ENCODE measurements at places on chromosomes 3 and 15. TPM values are rescaled to one million over a fixed set of nuclear protein-coding genes. Genes with fewer than 3 reads are reported as not detected.

The EPHB3 gene
- polyA plus RNA-seq, result 40.6 TPM

DNA sequence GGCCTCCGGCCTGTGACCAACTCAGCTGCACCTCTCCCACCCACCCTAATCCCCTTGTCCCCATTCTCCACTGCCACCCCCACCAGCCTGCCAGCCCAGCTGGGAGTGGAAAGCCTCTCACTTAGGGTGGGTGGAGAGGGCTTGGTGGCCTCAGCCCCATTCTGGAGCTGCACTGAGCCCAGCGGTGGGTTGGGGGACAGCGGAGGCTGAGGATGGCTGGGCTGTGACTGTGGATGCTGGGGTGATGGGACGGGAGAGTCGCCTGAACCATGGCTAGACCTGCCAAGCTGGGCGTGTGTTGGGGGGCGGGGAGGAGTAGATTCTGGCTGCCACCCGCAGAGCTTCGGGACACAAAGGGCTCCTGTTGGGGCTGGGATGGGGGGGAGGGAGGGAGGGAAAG lies 1.8 kb downstream of the CLCN2 start:
- no peak for DNase-seq

GRCh38 chr3:9224490-9224889 lies 25.0 kb downstream of the SRGAP3 start:
- no peak for DNase-seq

DNA sequence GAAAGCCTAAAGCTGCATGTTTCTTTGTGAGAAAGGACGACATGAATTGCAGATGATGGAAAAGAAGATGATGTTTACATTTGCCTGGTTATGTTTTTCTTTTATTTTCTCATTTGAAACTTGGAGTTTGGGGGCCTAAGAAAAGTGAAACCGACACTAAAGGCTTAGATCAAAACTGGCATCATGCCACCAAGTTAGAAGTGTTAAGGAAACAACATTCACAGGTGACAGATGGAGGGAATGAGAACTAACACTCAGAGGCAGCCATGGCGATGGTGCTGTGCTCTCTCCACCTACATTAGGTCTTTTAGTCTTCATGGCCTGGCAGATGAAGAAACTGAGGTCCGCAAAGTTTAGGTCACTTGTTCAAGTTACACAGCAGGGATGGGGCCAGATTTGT lies 923.6 kb downstream of the TUSC7 start:
- DNase-seq, result no peak

GRCh38 chr3:54322354-54322753 lies 200.0 kb downstream of the CACNA2D3 start:
- DNase-seq, result no peak

DNA sequence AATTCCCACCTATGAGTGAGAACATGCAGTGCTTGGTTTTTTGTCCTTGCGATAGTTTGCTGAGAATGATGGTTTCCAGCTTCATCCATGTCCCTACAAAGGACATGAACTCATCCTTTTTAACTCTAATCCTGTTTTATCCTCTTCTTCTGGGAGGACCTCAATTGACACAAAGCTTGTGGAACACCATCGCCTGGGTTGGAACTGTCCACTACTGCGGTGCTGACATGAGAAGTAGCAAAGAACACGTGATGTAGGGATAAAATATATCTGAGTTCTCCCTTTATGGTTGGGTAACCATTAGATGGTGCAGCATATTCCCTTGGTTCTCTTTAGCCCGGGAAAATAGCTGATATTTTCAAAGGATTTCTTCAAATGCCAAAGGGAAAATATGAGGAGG lies 105.3 kb upstream of the TOPAZ1 start:
- peak; percentile 21 for DNase-seq

The IL17RB gene
- 13.9 TPM for polyA plus RNA-seq

- no peak for DNase-seq
These were observed 485.7 kb upstream of the ZNF385D start for GRCh38 chr3:22236490-22237270.

DNA sequence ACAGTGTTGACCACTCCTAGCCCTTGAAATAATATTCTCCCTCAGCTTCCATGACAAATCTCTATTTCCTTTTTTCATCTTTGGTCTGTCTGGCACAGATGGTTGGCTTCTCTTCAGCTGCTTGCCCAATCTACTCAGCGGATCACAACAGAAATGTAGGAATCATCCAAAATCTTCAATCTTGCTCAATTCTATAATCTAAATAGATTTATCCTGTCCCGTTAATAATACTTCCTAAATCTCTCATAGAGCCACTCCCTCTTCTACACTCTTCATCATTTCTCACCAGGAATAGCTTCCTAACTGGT lies 3.8 kb downstream of the PEAK1 start:
- DNase-seq, result no peak

- DNase-seq, result no peak
These were observed 49.7 kb upstream of the GPD1L start for GRCh38 chr3:32056559-32057290.

The ZNF860 gene
- 3.4 TPM for polyA plus RNA-seq

The SPESP1 gene
- polyA plus RNA-seq, result 7.3 TPM

DNA sequence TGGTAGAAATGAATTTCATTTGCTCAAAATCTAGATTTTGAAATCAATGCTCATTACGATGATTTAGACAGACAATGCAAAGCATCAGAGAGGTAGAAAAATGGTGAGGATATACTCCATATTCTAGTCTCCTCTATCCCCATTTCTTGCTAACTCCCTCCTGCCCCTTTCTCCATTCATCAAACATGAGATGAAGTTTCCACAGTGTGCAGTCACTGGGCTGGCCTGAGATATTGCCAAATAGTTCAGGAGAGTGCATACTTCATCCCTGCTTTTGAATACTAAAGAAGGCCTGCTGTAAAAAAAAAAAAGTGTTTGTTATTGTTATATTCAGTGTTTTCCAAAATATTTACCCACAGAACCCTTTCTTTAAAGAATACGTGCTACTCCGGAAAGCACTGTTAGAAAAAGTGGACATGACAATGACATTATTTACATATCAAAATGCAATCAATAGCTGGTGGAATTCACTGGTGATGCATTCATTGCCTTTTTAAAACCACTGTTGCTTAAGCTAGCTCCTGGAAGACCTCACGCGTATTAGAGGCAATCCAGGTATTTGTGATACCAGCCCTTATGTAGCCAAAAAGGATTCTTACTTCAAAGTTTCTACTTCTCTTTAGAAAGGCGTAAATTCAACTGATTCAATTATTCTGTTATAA lies 247.6 kb upstream of the SOX2 start:
- no peak for DNase-seq

DNA sequence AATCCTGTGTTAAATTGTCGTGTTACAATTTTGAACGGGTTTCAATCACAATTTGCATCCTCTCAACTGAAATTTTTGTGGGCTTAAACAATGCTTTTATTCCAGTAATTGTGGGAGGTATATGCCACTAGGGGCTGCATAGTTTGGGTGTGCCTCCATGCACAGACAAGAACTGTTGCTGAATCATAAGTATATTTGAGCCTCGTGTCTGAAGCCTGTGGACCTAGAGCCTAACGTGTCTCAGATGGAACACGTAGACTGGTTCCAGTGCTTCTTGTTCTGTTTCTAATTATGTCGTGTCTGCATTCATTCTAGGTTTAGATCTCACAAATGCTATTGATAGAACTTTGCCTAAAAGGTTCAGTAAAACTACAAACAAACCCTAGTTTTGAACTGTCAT lies 363.4 kb downstream of the RBMS3 start:
- no peak for DNase-seq

DNA sequence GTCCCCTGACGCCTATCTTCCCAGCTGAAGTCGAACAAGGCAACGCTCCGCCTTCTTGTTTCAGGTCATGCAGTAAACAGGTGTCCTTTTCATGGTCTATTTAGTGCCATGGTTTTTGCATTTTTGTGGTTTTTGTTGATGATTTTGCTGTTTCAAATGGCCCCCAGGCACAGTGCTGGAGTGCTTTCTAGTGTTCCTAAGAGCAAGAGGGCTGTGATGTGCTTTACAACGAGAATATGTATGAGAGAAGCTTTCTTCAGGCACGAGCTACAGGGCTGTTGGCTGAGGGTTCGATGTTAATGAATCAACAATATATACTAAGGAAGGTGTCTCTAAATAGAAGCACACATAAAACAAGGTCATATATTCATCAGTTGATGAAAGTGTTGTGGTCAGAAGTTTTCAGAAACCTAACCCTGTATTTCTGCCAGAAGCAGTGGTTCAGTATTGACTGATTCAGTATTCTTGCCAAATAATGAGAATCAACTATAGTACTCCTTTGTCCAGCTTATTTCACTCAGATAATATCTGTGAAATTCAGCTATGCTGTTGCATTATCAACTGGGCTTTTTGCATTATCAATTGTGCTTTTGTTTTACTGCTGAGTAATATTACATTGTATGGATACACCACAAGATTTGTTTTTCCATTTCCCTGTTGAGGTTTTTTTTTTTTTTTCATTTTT lies 18.5 kb downstream of the LIMD1 start:
- DNase-seq, result no peak

DNA sequence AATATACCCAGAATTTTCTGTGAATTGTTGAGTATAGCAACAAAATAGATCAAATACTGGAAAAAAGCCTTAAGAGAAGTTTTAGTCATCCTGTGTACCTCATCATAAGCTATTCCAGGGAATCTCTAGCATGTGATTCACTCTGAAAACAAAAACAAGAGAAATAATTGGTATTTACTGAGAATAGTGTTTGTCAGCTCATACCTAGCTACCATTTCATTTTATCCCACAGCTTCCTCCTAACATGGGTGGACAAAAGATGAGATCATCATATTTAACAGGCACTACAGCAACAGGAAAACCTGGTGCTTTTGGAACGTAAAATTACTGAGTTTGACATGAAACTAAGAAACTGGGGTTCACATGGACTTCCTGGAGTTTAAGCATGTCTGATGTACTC lies 753.5 kb upstream of the NECTIN3 start:
- no peak for DNase-seq

DNA sequence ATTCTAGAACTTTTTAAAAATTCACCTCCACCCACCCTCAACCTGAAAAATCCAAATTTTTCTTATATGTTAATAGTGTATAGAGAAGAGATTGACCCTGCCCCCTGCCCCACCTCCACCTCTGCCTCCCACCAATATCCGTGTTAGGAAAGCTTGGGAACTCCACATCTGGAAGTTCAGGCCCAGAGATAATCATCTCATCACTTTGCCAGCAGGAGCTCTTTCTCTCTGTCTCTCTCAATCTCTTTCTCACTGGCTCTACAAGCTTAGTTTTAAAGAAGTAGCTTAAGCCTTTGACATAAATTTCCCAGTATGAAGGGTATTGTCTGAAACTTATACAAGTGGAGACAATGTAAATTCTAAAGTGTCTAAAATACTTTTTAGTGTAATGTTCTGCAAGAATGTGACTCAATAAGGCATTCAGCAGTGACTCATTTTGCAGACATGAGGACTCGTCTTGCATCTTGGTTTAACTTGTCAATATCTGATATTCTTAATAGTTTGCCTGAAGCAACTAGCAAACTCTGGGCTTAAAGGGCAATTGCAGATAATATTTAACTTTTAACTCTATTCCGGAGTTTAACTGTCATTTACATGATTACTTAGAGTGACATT lies 299.8 kb upstream of the EPHA3 start:
- DNase-seq, result no peak

DNA sequence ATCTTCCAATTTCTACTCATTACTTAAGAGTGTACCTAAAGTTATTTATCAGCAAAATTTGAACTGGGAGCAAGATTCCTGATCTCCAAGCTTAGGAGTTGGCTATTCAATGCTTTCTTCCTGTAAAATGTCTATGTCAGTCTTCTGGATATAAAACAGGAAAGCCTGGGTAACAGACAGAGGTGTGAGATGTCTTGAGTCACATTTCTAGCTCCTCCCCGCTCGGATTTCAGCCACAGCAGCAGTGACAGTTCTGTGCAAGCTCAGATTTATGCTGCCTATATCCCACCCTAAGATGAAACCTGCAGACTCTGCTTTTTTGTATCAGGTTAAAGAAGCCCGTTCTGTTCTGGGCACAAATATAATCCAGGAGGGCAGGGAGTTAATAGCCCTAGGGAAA lies 2.1 kb upstream of the ARMC8 start:
- DNase-seq, result no peak

DNA sequence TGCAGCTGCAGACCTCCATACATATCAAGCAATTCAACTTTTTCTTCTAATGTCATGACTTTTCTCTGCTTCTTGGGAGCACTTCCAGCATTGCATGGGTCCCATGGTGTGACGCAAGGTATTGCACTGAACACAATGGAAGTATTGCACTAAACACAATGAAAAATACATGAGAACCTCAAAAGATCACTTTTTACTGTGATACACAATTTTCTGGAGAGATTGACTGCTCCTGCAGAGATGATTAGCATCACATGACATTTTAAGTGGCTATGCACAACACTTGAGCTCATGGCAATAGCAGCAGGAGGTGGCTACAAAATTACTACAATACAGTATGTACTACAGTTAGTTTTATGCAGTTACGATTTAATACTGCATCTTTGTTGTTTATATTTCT lies 113.5 kb upstream of the BHLHE40 start:
- DNase-seq, result no peak

DNA sequence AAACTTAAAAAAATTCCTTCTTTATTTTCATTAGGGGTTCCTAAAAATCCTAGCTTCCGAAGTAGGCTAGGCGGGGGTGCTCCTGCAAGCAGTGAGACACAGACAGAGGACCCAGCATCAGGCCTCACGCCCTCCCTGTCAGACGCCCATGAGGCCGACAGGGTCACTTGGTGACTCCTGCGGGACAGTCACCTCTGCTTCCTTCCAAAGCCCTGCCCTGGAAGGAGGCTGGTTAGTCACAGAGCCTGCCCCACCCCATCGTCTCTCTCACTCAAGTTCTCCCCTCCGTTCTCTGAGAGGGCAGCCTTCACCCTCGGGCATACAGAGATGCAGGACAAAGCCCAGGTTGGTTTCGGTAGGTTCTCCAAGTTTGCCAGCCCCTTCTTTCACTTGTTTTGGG lies 38.6 kb downstream of the EHD4 start:
- no peak for DNase-seq

DNA sequence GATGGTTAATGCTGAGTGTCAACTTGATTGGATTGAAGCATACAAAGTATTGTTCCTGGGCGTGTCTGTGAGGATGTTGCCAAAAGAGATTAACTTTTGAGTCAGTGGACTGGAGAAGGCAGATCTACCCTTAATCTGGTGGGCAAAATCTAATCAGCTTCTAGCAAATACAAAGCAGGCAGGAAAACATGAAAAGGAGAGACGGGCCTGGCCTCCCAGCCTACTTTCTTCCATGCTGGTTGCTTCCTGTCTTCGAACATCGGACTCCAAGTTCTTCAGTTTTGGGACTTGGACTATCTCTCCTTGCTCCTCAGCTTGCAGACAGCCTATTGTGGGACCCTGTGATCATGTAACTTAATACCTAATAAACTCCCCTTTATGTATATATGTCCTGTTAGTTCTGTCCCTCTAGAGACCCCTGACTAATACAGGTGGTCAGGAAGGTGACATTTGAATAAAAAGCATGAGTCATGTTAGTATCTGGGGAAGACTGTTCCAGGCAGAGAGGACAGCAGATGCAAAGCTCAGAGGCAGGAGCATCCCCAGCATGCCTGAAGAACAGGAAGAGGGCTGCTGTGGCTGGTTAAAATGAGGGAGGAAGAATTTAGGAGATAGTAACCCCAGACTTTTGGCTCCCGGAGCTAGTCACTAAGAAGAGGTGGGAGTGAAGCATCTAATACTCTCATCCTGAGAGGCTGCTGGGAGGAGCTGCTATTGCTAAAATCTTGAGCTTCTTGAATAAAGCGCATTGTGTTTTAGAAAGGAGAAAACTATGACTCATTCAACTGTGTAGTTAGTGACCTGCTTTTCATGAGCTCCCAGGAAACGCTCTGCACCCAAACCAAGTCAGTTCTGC lies 207.4 kb upstream of the HES1 start:
- no peak for DNase-seq
